Stimulated activated CD8-positive, alpha-beta memory T cell treated with anti-CD3 and anti-CD28 coated beads, Interleukin-7, amount 100 ng/mL, for 1 hour (primary cell): ENCODE measurements at places on chromosomes 1 and 21.

DNA sequence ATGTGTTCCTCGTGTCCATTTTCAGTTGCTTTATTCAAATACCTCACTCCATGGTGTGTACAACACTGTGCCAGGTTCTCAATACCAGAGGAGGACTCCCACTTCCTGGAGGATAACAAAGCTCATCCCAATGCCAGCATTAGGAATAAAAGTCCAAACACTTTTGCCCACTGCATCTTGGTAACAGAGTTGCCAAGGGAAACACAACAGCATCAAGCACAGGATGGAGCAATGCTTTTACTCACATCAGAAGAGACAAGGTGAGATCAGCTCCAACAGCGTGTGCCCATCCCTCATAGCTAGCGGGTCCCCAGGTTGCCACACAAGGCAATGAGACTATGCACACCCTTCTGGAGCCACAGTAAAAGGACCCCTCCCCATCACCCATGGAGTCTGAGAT lies 2.9 kb downstream of the KRTAP20-4 start:
- DNase-seq = no peak

DNA sequence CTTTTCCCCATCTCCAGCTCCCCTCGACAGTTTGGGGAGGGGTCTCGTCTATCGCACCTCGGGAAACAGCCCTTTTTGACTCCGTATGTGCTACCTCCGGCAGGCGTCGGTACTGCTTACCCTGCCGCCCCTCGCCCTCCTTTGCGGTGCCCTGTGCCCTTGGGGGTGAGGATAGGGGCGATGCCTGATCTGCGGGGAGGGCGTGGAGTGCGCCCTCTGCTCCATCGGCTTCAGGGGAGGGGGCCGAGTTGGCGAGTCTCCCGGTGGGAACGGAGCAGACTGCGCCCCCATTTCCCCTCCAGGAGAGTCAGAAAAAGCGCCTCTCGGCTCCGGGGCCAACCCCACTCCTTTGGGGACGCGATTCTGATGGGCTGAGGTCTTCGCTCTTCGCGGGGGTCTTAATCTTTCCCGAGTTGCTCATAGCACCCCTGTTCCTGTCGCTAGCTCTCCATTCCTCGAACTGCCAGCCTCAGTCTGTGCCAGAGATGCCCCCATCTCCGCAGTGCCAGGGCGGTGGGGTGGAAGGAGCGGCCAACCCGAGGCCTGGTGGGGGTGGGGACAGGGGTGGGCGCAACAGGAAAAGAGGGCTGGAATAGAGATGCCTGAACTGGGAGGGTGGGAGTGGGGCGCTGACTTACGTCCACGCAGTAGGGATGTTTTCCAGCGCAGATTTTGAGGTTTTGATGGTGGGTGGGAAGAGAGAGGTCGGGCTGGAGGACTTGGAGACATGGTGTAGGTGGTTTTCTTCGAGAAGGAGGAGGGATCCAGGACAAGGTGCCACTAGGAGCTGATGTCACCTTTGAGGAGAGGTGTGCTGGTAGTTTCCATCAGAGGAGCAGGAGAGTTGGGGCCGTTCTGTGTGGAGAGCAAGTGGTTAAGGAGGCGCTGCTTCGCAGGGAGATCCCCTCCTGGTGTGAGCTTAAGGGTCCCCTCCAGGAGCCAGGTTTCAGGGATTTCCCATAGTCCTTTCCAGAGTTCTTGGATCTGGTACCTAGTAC lies 674 bp downstream of the PPFIA4 start:
- no peak for DNase-seq

DNA sequence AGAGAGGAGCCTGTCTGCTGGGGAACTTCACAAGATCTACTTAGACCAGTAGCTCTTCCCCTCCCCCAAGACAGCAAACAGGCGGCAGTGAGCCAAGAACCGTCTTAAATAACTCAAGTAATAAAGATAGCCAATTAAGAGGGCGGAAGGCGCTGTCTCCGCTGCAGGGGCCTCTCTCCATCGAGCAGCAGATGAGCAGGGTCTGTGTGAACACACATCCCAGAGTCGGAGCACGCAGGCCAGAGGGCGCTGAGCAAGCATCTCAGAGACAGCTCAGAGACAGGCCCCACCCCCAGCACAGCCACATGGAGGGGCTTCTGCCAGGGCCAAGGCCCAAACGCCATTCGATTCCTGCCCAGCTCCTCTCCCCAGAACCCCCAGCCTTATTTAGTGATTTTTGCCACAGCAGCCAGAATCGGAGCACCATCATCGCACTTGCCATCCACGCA lies 11.1 kb downstream of the IFFO2 start:
- no peak for DNase-seq

- no peak for DNase-seq
These were observed 1.1 kb downstream of the SLC5A9 start for GRCh38 chr1:48223366-48224240.

DNA sequence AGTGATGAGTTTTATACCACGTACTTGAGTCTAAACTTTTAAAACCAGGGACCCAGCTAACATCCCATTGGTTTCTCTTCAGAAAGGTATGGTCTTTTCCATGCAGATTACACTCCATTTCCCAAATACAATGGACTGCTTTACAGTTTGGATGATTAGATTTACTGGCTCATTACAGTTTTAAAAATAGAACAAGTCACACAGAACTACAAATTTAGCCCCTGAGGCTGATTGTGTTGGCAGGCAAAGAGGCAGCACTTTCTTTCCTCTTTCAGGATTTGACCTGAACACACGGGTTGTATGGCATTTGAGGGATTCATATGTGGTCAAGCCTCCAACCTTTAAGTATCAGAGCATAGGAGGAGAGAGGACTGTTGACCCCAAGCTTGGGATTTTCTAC lies 21.8 kb upstream of the VTCN1 start:
- no peak for DNase-seq

- no peak for DNase-seq
These were observed 13.7 kb upstream of the RPL5 start for GRCh38 chr1:92817986-92818764.

DNA sequence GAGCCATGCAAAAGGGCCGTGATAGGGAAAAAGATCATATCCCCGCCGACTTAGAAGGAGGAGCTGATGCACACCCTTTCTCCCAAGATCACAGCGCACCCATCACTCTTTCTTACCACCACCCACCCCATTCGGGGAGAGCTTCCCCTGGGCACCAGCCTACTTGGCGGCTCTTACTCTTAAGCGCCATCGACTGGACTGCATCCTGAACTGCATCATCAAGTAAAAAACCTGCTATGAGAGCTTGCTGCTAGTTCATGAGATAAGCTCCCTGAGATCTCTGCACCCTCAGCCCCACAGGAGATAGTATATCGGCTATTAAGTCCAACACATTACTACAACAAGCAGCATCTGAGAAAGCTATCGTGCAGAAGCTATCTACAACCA lies 125.1 kb downstream of the BARHL2 start:
- no peak for DNase-seq

DNA sequence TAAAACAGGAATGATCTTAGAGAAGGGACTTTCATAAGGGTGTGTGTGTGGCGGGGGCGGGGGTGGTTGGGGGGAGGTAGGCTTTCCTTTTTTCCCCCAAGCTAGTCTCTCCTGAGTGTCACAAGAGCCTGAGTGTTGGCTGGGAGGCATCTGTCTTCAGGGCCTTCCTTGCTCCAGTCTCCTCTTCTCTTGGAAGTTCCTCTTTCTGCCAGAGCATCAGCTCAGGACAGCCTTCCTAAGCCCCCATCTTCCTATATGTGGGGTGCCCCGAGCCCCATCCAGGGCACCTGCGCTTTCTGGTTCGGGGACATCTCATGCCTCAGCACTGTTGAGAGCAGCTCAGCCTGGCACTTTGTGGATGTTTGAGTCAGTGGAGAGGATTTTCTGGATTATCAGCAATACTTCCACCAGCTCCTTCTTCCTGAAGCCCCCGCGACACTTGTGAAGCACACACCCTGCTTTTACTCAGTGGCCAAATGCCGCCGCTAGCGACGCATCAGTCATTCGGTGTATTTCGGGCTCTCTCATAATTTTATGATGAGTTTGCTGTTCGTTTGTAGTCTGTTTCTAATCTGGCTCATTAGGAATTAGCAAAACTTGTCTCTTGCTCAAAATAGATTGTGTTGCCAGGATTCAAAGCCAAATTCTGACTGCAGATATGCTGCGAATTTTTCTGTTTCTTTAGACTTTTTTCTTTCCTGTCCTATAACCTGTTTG lies 61.7 kb downstream of the GALNT2 start:
- no peak for DNase-seq

- no peak for DNase-seq
These were observed at the start of gene ST6GALNAC5 for GRCh38 chr1:76867342-76868130. ST6GALNAC5 (plus strand) TSS chr1:76867480.

DNA sequence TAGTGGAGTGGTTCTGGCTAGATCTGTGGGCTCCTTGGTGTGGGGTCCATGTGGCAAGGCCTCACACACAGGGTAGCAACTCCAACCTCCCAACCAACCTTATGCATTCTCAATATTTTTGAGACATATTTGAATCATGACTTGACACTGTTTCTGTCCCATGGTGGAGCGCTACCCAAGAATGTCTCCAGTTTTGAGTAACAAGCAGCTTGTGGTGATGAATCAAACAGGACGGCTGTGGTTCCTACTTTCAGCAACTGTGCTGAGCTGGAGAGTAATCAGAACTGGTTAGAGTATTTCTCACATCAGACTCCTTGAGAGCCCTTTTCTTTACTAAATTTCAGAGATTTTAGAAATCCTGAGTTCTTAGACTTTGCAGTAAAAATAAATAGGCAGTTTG lies 3.1 kb downstream of the LCE3D start:
- DNase-seq = no peak

GRCh38 chr1:8625981-8626898 lies 191.2 kb downstream of the RERE start:
- no peak for DNase-seq

- DNase-seq = no peak
These were observed 8.8 kb upstream of the CEP85 start for GRCh38 chr1:26225033-26225831.

GRCh38 chr1:63799820-63800219 lies 26.0 kb downstream of the ROR1 start:
- no peak for DNase-seq

- DNase-seq = no peak
These were observed 4.1 kb upstream of the PRDM16 start for GRCh38 chr1:3064901-3065300.

DNA sequence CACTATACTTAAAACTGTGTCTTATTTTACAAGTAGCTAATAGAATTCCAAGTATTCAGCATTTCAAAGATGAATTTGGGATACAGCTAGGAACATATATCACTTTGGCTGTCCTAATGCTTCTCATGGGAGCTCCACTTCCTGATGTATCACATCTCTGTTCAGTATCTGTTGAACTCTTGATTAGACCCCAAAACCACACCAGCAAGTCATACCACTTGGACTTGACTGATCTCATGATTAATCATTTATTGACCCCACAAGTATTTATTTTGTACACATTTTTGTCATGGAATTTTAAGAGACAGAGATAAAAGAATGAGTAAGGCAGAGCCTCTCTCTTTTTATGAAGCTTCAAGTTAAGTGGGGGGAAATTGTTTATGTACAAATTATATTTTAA lies 30.0 kb downstream of the TMPRSS15 start:
- DNase-seq = no peak

- DNase-seq = no peak
These were observed 259.0 kb downstream of the NEGR1 start for GRCh38 chr1:72023063-72023930.

GRCh38 chr1:3402258-3403010 lies 52.0 kb upstream of the ARHGEF16 start:
- no peak for DNase-seq

DNA sequence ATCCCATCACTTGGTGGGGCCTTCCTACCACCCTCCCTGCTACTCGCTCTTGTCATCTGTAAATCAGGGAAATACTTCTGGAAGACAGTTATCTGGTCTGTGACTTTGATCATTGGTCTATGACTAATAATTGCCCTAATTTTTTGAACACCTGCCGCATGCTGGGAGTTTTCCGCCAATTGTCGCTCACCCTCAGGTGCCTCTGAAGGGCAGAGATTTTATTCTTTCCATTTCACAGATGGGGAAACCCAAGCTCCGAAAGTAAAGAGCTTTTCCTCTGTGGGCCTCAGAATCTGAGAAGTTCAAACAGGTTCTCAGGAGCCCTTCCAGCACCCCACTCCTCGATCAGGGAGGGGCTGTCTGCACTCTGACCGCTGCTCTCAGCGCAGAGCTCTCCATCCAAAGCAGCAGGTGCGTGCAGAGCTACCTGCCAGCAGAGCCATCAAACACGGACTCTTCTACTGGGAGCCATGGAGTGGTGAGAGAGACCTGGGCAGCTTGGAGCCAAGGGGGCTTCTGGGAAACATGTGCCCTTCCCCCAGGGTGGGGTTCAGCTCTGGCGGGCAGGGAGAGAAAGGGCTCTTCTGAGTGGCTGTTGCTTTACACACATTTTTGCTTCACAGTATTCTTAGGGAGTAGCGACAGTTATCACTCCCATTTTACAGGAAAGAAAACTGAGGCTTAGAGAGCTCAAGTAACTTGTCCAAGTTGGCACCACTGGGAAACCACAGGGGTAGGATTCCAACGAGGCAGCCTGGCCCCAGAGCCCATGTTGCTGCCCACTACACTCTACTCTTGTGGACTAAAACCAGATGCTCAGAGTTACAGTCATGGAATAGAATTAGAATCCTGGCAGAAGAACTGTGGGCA lies 5.8 kb upstream of the RUNX3 start:
- DNase-seq = no peak

GRCh38 chr1:235571482-235571881 lies 67.2 kb upstream of the B3GALNT2 start:
- DNase-seq = no peak

- DNase-seq = no peak
These were observed 573 bp downstream of the TRIM63 start for GRCh38 chr1:26066857-26067256.

DNA sequence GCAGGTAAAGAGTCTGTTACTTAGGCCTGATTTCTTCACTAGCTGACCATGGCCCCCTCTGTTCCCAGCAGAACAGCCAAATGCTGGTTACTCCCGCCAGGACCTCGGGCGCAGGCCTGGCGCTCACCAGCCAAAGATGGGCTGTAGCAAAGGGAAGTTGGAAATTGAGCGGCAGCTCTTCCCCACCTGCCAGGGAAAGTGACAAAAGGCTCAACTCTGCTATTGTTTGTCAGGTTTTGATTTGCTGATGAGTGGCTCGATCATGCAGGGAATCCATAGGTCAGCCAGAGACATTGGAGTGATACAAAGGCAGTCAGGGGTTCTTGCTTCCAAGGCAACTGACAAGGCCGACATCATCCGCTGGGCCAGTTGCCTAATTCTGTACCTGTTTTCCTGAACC lies 120.1 kb downstream of the ASTN1 start:
- no peak for DNase-seq

GRCh38 chr1:100354971-100355394 lies 2.7 kb downstream of the CDC14A start:
- DNase-seq = no peak

GRCh38 chr1:17706445-17706844 lies 48.7 kb upstream of the ACTL8 start:
- DNase-seq = no peak

- no peak for DNase-seq
These were observed 30.8 kb upstream of the TMEM125 start for GRCh38 chr1:43238991-43239469.

DNA sequence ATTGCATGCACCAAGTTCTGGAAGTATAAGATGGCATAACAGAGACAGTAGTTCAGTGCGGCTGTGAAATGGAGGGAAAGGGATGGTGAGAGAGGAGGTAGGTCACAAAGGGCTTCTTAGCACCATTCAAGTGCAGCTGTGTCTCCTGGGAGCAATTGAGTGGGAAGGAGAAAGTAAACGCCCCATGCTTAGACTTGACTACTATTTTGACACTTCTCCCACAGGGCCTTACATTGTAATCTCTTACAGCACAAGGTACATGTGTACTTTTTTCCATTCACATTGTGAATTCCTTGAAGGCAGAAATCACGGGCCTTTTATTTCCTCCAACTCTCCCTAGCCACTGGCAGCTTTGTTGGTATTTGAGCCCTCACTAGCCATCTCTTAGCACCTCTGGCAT lies 239.6 kb upstream of the FOXD3 start:
- DNase-seq = no peak

GRCh38 chr1:181601186-181601950 lies 118.1 kb downstream of the CACNA1E start:
- no peak for DNase-seq
